ENCODE measurements at places on chromosomes 12 and 14. TPM values are rescaled to one million over a fixed set of nuclear protein-coding genes. Genes with fewer than 3 reads are reported as not detected.

Gene TOMM20L
- not detected for total RNA-seq

- H3K4me3 ChIP-seq, result no peak overlapping the region
- H3K27ac ChIP-seq, result peak overlapping the region; percentile 72
- H3K27me3 ChIP-seq, result no peaks in the 10 kb centered on the region
- DNase-seq, result no peak
- H3K4me1 ChIP-seq, result peaks cover 70% of the 10 kb centered on the region
Measured at GRCh38 chr12:120247621-120248030, 17.9 kb downstream of the PXN start.

GRCh38 chr14:90559811-90560492, 163.1 kb downstream of the CALM1 start:
- H3K36me3 ChIP-seq, result no peaks in the 10 kb centered on the region
- no peaks in the 10 kb centered on the region for H3K4me1 ChIP-seq
- no peak overlapping the region for H3K27ac ChIP-seq
- DNase-seq, result no peak

Gene NDRG2
- 7.0 TPM for total RNA-seq

- H3K4me3 ChIP-seq, result no peak overlapping the region
- no peaks in the 10 kb centered on the region for H3K27me3 ChIP-seq
- H3K4me1 ChIP-seq, result no peaks in the 10 kb centered on the region
- no peak overlapping the region for H3K27ac ChIP-seq
Measured at GRCh38 chr12:111242184-111242583, 126.7 kb downstream of the PHETA1 start.

- DNase-seq, result no peak
- no peaks in the 10 kb centered on the region for H3K27me3 ChIP-seq
- H3K27ac ChIP-seq, result no peak overlapping the region
- H3K4me1 ChIP-seq, result peaks cover 5% of the 10 kb centered on the region
Measured at GRCh38 chr12:12946686-12947355, 5.1 kb downstream of the GPRC5D start.

Gene JDP2
- 2.6 TPM for total RNA-seq

DNA sequence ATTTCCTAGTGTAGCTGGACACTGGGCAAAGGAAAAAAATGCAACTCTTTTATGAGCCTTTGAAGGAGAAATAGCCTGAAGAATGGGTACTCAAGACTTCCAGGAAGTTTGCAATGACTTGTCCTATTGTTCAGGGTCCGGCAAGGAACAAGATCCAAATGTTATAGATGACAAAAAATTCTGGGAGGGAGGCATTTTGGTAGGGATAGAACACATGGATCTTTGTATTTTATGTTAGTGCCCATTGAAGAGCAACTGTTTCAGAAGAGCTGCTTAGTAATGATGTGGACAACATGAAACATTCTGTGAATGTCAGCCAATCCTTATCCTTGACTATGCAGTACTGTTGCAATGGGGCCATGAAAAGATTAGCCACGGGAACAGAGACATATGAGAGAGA, 138.0 kb downstream of the MGAT4C start:
- no peaks in the 10 kb centered on the region for H3K36me3 ChIP-seq
- no peak overlapping the region for H3K27ac ChIP-seq
- H3K27me3 ChIP-seq, result no peaks in the 10 kb centered on the region

- no peaks in the 10 kb centered on the region for H3K36me3 ChIP-seq
- no peak overlapping the region for H3K27ac ChIP-seq
- no peak overlapping the region for H3K4me3 ChIP-seq
- no peaks in the 10 kb centered on the region for H3K4me1 ChIP-seq
- peaks cover 11% of the 10 kb centered on the region for H3K27me3 ChIP-seq
Measured at GRCh38 chr14:25111061-25111601, 61.2 kb upstream of the STXBP6 start.

DNA sequence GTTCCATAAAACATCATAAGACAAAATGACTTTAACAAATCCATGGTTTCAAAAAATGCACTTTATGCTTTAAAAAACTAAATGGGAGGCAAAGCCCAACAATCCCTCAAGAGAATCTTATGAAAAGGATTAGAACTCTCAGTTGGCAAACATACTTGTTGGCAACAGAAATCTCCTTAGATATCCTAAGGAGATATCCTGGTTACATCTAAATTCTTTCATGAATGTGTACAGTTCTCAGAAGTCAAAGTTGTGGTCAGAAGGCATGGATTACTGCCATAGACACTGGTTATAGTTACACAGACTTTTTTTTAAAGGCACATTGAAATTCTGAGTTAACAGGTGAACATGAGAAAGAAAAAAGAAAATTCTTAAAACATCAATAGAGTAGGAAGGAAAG, 17.5 kb upstream of the ISM2 start:
- H3K27ac ChIP-seq, result no peak overlapping the region
- H3K27me3 ChIP-seq, result no peaks in the 10 kb centered on the region
- no peak for DNase-seq

DNA sequence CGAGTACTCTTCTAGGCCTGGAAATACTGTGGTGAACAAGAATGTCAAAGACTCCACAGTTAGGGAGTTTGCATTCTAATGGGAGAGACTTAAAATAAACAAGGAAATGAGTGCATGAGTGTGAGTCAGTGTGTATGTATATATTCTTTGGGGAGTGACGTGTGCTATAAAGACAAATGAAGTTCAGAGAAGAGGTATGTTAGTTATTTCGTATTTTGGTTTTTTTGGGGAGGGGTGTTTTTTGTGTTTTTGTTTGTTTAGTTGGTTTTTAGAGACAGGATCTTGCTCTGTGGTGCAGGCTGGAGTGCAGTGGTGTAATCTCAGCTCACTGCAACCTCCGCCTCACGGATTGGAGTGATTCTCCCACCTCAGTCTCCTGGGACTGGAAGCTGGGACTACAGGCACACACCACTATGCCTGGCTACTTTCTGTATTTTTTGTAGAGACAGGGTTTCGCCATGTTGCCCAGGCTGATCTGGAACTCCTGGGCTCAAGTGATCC, 74.3 kb downstream of the SRGAP1 start:
- H3K36me3 ChIP-seq, result no peaks in the 10 kb centered on the region
- no peak for DNase-seq
- H3K4me3 ChIP-seq, result no peak overlapping the region
- peaks cover 5% of the 10 kb centered on the region for H3K27me3 ChIP-seq

GRCh38 chr12:105288311-105288996, 42.0 kb upstream of the C12orf75 start:
- no peaks in the 10 kb centered on the region for H3K36me3 ChIP-seq
- H3K4me3 ChIP-seq, result no peak overlapping the region
- no peak for DNase-seq
- H3K27ac ChIP-seq, result no peak overlapping the region
- peaks cover 8% of the 10 kb centered on the region for H3K27me3 ChIP-seq
- no peaks in the 10 kb centered on the region for H3K4me1 ChIP-seq

GRCh38 chr12:130714091-130714590, 2.0 kb downstream of the RIMBP2 start:
- no peak overlapping the region for H3K27ac ChIP-seq
- peaks cover 52% of the 10 kb centered on the region for H3K27me3 ChIP-seq
- no peak overlapping the region for H3K4me3 ChIP-seq
- peaks cover 5% of the 10 kb centered on the region for H3K4me1 ChIP-seq
- no peak for DNase-seq
- H3K36me3 ChIP-seq, result no peaks in the 10 kb centered on the region

Gene PPP2R3C
- 43.8 TPM for total RNA-seq

Gene LRP10
- 41.8 TPM for total RNA-seq

- DNase-seq, result peak; percentile 45
- H3K27ac ChIP-seq, result no peak overlapping the region
- H3K27me3 ChIP-seq, result no peaks in the 10 kb centered on the region
Measured at GRCh38 chr12:22101749-22102243, 55.8 kb downstream of the CMAS start.

Gene RNU4-1
- 323 TPM for total RNA-seq

- H3K36me3 ChIP-seq, result peaks cover 11% of the 10 kb centered on the region
- peaks cover 33% of the 10 kb centered on the region for H3K4me1 ChIP-seq
- no peaks in the 10 kb centered on the region for H3K27me3 ChIP-seq
- H3K27ac ChIP-seq, result no peak overlapping the region
Measured at GRCh38 chr14:103530831-103531230, 1.8 kb downstream of the TRMT61A start.

DNA sequence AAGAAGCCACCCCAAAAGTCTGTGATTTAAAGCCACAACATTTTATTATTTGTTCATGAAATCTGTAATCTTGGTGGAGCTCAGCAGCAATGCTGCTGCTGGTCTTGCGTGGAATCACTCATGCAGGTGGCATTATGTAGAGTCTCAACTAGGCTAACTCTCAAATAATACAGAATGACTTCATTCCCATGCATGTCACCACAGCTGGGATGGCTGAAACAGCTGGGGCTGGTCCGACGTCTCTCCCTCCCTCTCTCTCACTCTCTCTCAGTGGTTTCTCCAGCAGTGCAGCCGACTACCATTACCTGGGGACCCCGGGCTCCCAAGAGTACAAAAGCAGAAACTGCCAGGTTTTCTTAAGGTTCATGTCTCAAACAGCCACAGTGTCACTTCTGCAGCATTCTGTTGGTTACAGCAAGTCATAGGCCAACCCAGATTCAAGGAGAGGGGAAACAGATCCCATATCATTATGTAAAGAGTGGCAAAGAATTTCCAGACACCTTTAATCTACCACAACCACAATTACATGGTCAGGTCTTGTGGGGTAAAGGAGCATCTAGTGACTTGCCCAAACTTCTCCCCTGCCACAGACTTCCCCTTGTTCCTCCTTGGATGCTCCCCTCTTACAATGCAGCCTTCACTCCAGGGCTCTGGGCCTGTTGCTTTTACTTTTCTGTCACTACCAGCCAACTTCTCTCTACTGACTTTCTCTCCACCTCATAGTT, 192.0 kb upstream of the HMGA2 start:
- no peak overlapping the region for H3K4me3 ChIP-seq
- no peak overlapping the region for H3K27ac ChIP-seq
- H3K27me3 ChIP-seq, result peaks cover 14% of the 10 kb centered on the region
- H3K4me1 ChIP-seq, result no peaks in the 10 kb centered on the region
- DNase-seq, result no peak
- no peaks in the 10 kb centered on the region for H3K36me3 ChIP-seq

Gene DLK1
- total RNA-seq, result not detected

Gene ERBB3
- 0.32 TPM for total RNA-seq

DNA sequence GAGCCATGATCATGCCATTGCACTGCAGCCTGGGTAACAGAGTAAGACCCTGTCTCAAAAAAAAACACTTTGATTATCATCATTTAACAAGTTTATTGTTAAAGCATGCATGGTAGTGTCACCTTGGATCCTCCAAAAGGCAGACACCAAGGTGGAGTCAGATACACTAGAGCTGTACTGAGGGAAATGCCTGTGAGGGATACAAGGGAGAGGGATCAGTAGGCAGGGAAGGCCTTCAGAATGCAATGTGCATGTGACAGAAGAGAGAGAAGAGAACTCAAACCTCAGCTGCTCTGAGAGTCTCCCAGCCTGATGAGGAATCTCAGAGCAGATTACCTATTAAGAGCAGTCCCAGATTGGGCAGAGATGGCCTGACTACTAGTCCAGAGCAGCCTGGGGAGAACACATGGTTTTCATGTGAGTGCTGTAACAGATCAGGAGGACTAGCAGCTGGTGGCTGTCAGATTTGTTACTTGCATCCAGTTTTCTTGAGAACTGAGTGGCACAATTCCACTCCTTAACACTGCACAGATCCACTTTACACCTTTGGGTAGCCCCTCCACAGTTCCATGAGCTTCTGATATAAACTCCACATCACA, 38.0 kb upstream of the A2ML1 start:
- H3K27ac ChIP-seq, result no peak overlapping the region
- no peaks in the 10 kb centered on the region for H3K27me3 ChIP-seq
- no peak for DNase-seq

Gene GLIPR1L1
- total RNA-seq, result not detected

DNA sequence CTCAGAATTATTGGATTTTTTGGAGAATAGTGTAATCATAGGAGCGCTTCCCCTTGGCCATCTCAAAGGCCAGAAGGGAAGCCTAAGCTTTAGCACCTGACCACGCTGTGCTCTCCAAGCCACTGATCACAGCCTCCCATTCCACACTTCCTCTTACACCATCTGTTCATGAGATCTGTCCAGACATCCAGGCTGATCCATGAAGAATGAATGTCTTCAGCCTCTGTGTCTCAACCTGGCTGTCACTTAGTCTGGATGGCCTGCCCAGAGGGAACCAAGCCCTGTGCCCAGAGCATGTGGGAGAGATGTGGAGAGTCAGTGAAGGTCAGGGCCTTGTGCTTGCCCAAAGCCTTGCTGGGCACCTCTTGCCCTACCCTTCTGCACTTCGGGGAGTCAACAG, 40.5 kb downstream of the TSPAN11 start:
- no peak overlapping the region for H3K4me3 ChIP-seq
- H3K36me3 ChIP-seq, result no peaks in the 10 kb centered on the region
- H3K27ac ChIP-seq, result no peak overlapping the region
- no peak for DNase-seq
- H3K4me1 ChIP-seq, result no peaks in the 10 kb centered on the region
- no peaks in the 10 kb centered on the region for H3K27me3 ChIP-seq

Gene ADAM21
- total RNA-seq, result 0.11 TPM

Gene DPY19L2
- 0.70 TPM for total RNA-seq

GRCh38 chr12:7451756-7452155, 7.8 kb upstream of the CD163L1 start:
- H3K27ac ChIP-seq, result no peak overlapping the region
- H3K27me3 ChIP-seq, result peaks cover 3% of the 10 kb centered on the region
- H3K4me1 ChIP-seq, result no peaks in the 10 kb centered on the region
- no peak overlapping the region for H3K4me3 ChIP-seq
- no peak for DNase-seq

Gene SERPINA3
- not detected for total RNA-seq

Gene MFAP5
- total RNA-seq, result not detected

GRCh38 chr14:51487848-51488247, 163.9 kb upstream of the FRMD6 start:
- H3K36me3 ChIP-seq, result no peaks in the 10 kb centered on the region
- no peak overlapping the region for H3K4me3 ChIP-seq
- no peak for DNase-seq
- H3K27ac ChIP-seq, result no peak overlapping the region
- H3K27me3 ChIP-seq, result no peaks in the 10 kb centered on the region

DNA sequence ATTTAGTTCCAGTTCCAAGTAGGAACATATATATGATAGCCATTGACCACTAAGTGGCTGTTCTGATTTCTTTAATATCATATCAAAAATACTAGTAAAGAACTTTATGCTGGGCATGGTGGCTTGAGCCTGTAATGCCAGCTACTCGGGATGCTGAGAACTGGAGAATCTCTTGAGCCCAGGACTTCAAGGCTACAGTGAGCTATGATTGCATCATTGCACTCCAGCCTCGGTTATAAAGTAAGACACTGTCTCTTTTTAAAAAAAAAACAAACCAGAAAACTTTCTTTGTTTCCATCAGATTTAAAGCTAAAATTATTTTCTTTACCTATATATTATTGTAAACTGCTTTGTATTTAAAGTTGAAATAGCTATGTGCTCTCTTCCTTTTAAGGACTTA, 127.0 kb downstream of the SCAF11 start:
- no peak for DNase-seq
- peaks cover 31% of the 10 kb centered on the region for H3K36me3 ChIP-seq
- H3K4me1 ChIP-seq, result no peaks in the 10 kb centered on the region
- H3K4me3 ChIP-seq, result no peak overlapping the region
- no peak overlapping the region for H3K27ac ChIP-seq

Gene GPATCH2L
- 43.0 TPM for total RNA-seq
